ENCODE measurements at places on chromosomes 12 and 14.

- peak; percentile 1 for DNase-seq
These were observed 985.7 kb upstream of the FBXO33 start for GRCh38 chr14:40417777-40418401.

- no peak for DNase-seq
These were observed 64.8 kb downstream of the GNS start for GRCh38 chr12:64694130-64695040.

DNA sequence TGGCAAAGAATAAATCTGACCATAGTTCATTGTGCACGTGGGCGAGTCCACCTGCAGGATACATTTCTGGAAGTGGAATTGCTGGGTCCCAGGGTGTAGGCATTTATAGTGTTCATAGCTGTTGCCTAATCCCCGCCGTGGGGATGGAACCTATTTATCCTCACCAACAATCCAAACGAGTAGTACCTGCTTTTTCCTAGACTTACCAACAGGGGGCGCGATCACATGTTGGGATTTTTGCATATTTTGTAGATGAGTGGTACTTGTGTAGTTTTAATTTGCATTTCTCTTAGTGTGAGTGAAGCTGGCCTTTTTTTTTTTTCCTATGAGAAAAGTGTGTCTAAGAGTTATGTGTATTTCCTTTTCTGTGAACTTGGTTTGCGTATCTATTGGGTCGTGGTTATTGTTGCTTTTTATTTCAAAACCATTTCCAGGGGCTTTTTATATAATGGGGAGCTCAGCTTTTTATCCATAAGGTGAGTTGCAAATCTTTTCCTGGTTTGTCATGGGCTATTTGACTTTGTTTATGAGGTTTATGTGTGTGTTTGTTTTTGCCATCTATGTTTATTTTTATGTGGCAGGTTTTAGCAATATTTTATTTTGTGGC is 67.2 kb downstream of the CCDC92 start:
- DNase-seq, result no peak

DNA sequence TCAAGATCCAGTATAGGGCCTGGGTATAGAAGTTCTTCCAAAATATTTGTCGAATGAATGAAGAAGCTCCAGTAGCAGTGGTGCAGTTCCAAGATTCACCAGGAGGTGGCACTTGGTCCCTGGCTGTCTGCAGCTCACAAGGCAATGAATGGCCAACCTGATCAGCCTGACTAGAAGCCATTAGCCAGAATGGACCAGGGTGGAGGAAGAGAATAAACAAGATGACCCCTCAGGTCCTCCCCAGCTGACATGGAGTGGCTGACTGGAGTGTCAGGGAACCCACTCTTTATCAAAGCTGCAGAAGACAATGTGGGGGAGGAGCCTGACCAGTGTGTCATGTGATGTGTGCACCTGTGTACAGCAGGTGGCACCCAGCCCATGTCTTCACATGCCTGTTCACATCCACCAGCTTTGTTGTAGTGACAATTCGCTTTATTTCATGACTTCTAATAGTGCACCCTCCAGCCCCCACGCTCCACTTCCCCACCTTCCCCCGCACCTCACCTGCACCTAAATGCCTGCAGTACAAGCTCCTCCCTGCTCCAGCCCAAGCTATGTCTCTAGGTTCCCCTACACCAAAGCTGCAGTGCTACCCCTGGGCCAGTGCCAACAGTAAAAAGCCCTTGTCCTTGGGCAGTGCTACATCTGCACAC is 3.0 kb downstream of the LTBP2 start:
- DNase-seq, result peak; percentile 67

DNA sequence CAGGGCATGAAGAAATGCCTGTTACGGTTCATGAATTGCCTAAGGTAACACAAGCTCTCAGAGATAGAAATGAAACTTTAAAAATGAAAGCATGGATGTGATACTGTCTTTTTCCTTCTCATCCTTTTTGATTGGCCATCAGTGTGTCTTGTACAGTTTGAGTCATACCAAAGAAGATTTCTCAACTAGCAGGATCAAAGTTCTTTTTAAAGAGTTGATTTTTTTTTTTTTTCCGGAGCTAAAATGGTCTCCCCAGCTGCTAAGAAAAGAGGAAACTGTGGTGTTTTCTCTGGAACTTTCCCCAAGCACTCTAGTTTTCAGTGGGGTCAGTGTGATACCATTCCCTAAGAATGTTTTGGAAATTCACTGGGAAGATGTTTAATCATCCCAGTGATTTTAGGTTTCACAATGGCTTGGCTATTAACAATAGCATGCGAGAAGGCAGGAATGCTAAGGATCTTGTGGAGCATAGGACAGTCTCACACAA is 105.0 kb downstream of the ETNK1 start:
- DNase-seq, result no peak

- no peak for DNase-seq
These were observed 33.6 kb downstream of the CDKL1 start for GRCh38 chr14:50362764-50363713.

- no peak for DNase-seq
These were observed 112.5 kb downstream of the PTPRQ start for GRCh38 chr12:80556566-80556965.

DNA sequence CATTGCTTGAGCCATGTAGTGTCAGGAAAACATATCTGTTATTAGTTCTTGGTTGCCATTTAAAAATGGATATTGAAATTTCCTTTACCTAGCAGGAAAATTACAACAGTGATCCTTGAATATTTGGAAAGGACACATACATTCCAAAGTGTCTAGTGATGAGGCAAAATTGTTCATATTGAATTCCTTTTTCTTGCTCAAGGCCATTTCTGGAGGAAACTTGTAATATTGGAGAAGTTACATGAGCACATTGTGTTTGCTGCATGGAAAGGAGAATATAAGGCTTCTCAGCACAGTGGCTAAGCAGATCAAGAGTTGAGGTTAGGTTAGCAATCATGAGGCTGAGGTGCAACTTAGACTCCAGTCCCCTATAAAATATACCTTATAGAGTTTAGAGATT is 121.9 kb downstream of the PDE3A start:
- no peak for DNase-seq

Data from right renal pelvis (tissue), 4 donors.